Spinal cord (tissue), 10 donors: ENCODE measurements at places on chromosomes 2 and 18. TPM values are rescaled to one million over a fixed set of nuclear protein-coding genes. Genes with fewer than 3 reads are reported as not detected.

The SKA1 gene
- 3.8 TPM for total RNA-seq

The ZNF396 gene
- total RNA-seq, result 6.8 TPM

The PLA2R1 gene
- total RNA-seq, result 56.4 TPM

The CYP26B1 gene
- 9.8 TPM for total RNA-seq

DNA sequence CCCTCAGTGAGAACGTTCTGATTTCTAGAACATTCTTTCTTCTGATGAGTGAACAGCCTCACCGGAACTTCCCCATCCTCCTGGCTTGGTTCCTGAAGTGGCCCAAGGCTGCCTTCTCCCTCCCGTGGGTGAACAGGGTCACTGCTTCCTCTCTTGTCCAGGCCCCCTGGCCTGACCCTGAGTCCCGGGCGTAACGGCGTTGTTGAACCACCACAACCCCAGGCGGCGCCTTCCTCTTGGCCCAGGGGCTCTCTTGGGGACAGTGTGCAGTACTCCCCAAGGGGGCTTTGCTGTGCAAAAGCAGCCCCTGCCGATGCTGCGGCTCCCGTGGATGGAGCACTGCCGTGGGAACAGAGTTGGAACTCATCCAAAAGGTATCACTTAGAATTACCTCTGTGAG is 147.2 kb downstream of the TSN start:
- DNase-seq, result no peak

DNA sequence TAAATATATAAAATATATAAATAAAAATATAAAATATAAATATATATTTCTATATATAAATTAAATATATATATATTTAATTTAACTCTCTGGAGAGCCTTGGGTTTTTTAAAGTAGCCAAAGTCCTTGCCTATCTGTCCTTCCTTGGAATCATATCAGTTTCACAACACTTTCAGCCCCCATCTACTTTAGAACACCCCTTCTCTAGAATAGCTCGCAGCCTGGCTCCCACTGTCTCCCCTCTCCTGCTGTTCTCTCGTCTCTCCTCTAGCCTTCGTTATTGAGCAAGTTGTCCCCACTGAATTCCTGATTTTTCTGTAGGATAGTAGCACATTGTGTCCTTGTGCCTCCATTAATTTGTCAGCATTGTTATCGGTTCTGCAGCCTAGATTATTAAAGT is 677.0 kb downstream of the RNF144A start:
- no peak for DNase-seq

DNA sequence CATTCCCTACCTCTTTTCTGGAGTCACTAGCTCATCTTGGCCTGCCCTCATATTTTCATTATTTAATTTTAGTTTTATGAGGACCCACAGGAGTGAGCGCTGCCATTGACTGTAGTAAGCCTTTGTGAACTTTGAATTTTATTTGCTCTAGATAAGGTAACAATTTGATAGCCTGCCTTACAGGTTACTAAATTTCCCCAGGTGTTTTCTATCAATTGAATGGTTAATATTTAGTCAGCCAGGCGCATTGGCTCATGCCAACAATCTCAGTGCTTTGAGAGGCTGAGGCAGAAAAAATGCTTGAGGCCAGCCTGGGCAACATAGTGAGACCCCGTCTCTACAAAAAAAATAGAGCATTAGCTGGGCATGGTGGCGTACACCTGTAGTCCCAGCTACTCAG is 50.2 kb downstream of the DAW1 start:
- no peak for DNase-seq

DNA sequence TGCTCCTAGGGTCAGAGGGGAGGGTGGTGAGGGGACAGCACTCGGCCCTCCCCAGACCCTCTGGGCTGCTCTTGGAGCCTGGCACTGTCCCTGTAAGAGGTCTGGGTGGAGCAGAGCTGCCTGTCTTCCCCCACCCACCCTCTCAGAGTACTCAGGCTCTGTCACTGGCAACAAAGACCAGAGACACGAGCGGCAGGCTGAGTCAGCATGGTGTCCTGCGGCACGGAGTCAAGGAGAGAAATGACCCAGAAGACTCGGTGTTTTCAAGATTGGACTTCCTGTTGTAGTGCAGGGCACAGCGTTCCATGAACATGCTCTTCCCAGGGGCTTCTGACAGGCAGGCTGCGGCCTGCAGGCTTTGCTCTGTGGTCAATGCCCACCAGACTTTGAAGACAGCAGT is 19.9 kb downstream of the SIGLEC15 start:
- DNase-seq, result no peak

GRCh38 chr2:55771612-55772011 is 78.0 kb upstream of the PNPT1 start:
- no peak for DNase-seq

DNA sequence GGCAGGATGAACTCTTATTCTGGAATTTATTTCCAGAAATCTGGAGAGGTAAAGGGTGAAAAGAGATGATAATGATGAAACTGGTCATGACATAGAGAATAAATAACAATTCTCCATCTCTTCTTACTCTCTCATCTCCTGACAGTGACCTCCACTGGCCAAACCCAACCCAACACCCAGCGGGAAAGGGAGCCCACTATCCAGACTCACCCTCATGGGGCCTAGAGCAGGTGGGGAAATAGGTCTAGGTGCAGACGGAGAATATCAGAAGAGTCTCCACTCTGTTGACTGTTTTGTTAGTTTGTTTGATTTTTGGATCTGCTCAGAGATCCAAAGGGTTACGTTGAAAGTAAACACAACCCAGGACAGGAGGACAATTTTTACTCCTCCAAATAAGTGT is 263.2 kb upstream of the PARD3B start:
- DNase-seq, result no peak

- DNase-seq, result no peak
Observed at GRCh38 chr2:237488295-237488694, 1.2 kb downstream of the MLPH start.

- no peak for DNase-seq
Observed at GRCh38 chr2:235512699-235513053, 18.8 kb downstream of the AGAP1 start.

GRCh38 chr2:43259512-43259911 is 33.1 kb upstream of the ZFP36L2 start:
- DNase-seq, result no peak

- DNase-seq, result no peak
Observed at GRCh38 chr2:11667194-11667593, 2.8 kb downstream of the NTSR2 start.

DNA sequence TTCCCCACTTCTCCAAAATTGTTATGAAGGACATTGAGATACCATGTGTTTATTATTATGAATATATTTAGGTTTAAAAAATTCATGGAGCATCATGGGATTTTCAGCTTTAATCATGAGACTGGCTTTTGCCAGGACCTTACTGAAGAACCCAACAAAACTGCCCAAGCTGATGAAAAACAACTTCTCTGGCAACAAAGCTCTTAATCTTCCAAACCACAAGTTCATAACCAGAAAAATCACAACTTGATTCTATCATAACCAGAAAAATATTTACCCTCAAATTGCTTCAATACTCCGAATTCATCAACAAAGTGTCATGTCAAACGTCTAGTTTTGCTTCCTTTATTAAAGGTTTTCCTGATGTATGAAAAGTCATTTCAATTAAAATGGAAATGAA is 971.8 kb upstream of the ACVR2A start:
- DNase-seq, result no peak

GRCh38 chr2:226755631-226756030 is 44.0 kb downstream of the IRS1 start:
- DNase-seq, result no peak

DNA sequence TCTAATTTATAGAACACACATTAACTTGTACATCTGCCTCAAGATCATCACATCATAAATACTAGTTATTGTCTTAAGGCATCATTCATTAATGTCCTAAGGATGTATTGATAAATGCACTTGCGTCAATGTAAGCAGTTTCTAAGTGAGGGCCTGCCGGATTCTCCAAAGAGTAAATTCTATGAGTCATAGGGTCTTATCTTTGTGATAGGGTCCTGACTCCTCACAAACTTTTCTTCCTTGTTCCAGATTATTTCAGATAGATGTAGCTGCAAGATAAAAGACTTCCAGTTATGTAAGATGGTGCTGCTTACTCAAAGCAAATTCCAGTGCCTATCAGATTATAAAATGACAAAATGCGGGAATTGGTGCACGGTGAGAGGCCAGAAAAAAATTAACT is 315.0 kb upstream of the SLC39A10 start:
- DNase-seq, result no peak

- no peak for DNase-seq
Observed at GRCh38 chr2:1900732-1901131, 156.4 kb upstream of the PXDN start.

- DNase-seq, result no peak
Observed at GRCh38 chr2:7355781-7356180, 438.6 kb downstream of the RNF144A start.

DNA sequence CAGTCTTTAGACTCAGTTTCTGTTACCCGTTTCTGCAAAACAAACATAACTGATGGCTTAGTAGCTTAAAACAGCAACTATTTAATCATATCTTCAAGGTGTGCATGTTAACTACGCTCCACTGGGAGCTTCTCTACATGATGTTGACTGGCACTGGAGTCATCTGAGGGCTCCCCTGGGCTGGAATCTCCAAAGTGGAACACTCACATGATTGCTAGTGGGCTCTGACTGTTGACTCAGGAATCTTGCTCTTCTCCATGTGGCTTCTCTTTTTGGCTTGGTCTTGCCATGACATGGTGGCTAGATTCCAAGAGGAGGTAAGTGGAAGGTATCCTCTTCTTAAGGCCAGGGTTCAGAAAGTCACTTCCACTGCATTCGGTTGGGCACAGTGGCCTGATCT is 160.8 kb downstream of the PMAIP1 start:
- DNase-seq, result no peak

DNA sequence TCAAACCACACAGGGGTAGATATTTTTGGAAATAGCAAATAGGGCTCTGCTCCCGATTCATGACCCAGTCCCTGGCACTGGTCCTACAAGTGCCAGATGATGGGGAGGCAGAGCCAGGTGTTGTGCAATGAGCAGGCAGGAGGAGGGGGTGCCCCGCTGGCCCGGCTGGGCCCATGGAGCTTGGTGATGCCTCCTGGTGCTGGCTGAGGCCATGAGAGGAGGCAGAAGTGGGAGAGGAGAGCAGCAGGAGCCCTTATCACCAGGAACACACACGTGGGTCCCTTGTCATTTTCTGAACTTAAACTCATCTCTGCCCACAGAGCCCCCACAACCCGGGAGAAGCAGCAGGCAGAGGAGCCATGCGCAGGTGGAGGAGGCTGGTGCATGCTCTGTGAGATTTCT is 90.5 kb upstream of the MAPK4 start:
- no peak for DNase-seq

DNA sequence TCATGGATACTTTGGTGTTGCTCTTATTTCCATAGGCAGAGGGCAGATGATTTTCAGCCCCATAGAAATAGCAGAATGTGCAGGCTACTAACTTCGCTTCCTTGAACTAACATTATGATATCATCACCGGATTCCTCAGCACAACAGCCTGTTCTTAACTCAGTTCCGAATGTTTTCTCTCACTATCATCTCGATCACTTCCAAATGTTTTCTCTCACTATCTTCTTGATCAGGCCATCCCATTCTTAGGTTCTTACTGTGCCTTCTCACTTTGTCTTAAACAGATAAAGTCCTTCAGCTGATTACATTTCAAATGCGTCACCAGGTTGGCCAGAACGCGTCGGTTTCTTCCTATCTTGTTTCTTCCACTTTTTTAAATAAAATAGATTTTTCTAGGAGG is 11.4 kb upstream of the MBD2 start:
- DNase-seq, result no peak

DNA sequence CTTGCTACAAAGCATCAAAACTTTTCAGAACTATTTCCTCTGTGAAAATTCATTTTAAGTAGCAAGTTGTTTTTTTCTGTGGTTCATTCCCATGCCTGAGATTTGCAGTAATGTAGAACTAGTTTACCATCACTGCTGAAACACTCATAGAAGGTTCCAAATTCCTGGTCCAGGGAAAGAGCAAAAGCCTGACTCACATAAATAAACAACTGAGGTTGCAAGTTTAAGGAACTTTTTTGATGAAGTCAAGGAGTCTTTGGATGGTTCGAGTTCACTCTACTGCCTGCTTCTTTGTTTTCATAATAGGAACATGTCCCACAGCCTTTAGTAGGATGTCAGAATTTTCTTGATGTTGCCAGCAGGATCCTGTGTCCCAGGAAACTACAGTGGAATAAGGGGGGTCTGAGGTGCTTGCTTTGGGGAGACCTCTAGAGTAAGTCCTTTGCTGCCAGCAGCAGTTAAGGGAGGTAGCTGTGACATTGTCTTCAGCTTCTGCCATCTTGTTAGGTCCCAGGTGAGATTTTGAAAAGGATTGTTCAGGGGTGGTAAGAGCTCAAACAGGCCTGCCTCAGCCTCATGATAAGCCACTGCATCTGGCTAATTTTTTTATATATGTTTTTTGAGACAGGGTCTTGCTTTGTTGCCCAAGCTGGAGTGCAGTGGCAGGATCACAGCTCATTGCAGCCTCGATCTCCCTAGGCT is 43.9 kb downstream of the ACSL3 start:
- no peak for DNase-seq

DNA sequence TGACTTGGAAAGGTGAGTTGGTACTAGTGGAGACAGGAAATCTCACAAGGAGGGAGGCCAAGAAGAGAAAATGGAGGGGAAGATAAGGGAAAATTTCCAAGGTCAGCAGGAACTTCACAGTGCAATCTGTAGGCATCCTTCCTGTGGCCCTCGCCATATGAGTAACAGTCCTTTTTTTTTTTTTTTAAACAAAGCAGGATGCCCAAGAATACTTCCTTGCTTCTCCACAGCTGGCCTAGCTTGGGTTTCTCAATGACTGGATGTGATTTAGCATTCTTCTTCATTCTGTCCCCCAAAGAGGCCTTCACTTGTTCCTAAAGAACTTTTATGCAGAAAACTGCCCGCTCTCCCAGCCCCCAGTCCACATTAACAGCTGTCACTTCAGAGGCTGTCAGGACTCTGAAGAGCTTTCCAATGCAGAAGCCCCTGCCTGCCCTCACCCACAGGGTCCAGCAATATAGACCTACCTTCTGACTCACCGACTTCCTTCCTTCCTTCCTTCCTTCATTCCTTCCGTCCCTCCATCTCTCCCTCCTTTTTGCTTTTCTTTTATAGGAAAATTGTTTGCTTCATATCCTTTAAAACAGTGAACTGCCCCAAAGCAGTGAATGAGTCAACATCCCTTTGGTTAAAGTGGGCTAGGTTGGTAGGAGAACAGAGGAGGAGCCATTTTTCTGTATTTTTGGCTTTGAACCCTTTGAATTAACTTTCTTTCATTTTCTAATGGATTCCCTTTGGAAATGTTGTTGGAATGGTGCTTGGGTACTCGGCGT is 172.0 kb downstream of the MGAT5 start:
- DNase-seq, result no peak

GRCh38 chr2:162333968-162334367 is 10.0 kb upstream of the GCA start:
- no peak for DNase-seq
